ENCODE measurements at places on chromosomes 4 and X.

- no peak for DNase-seq
Measured at GRCh38 chr4:169282429-169283113, 11.8 kb upstream of the SH3RF1 start.

- no peak for DNase-seq
Measured at GRCh38 chrX:154040307-154040756, 20.6 kb upstream of the IRAK1 start.

DNA sequence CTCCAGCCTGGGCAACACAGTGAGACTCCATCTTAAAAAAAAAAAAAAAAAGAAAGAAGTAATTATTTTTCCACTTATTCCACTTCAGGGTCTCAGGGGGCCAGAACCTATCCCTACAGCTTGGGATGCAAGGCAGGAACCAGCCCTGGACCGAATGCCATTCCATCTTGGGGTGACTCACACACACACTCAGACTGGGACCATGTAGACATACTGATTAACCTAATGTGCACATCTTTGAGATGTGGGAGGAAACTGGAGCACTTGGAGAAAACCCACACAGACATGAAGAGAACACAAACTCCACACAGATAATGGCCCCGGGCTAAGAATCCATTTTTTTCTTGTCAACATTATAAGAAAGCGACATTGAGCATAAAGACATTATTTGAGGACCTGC is 132.5 kb downstream of the PTTG2 start:
- no peak for DNase-seq

DNA sequence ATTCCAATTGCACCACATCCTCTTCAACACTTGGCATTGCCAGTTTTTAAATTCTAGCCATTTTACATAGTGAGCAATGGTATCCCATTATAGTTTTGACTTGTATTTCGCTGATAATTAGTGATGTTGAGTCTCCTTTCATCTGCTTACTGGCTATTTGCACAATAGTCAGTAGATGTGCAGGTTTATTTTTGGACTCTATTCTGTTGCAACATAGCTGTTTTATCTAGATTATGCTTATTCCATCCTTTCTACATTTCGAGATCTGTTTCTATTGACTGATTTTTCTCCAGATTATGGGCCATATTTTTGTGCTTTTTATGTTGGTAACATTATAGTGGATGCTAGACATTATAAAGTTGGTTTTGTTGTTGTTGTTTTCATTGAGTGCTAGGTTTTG is 106.1 kb downstream of the WWC2 start:
- no peak for DNase-seq

- peak; percentile 21 for DNase-seq
Measured at GRCh38 chr4:40856840-40857362, 107.1 kb downstream of the NSUN7 start.

DNA sequence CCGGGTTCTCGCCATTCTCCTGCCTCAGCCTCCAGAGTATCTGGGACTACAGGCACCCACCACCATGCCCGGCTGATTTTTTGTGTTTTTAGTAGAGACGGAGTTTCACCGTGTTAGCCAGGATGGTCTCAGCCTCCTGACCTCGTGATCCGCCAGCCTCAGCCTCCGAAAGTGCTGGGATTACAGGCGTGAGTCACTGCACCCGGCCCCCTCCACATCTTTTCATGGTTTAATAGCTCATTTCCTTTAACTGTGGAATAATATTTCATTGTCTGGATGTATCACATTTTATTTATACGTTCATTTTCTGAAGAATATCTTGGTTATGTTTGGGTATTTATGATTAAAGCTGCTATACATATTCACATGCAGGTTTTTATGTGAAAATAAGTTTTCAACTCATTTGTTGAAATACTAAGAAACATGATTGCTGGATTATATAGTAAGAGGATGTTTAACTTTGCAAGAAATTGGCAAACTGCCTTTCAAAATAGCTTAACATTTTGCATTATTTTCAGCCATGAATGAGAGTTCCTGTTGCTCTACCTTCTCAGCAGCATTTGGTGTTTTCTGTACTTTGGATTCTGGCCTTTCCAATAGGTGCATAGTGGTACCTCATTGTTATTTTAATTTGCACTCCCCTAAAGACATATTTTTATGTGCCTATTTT is 591.9 kb downstream of the TECRL start:
- no peak for DNase-seq

- no peak for DNase-seq
Measured at GRCh38 chrX:2609431-2610238, 81.5 kb upstream of the CD99 start.

Measured in CD4-positive, alpha-beta memory T cell (primary cell).